T-cell (primary cell): ENCODE measurements at places on chromosomes 5 and 9.

DNA sequence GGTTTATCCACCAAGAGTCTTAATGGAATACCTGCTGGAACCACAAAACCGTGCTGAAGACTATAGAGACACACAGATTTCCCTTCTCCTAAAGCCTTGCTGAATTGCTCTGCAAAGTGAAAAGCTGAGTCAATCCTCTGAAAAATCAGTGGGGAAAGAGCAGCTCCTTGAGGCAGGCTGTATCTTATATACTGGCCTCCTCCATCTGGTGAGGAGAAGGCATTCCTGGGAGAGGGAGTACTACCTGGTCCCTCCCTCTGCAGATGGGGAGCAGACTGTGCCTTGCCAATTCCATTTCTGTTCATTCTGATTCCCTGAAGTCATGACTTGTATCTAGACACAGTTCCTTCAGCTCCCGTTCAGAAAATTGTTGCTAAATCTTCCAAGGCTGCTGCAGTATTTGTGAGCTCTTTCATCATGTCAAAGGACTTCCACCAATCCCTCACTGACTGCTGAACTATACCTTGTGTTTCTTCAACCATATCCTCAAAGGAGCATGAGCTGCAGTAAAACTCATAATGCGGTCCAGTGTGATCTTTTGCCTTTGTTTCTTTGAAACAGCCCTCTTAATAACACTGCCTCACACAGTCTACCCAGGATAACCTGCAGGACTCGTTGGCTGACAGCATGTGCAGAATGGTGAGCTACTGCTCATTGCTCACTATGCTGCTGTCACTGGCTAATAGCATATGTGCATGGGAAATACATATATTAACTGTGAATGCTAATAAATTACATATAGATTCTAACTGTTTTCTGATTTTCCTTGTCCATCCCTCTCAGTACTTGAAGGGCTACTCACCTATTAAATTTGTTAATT is 84.5 kb downstream of the FOXD1 start:
- no peak for DNase-seq
- peaks cover 9% of the 10 kb centered on the region for H3K27me3 ChIP-seq
- H3K4me1 ChIP-seq: no peaks in the 10 kb centered on the region
- H3K36me3 ChIP-seq: no peaks in the 10 kb centered on the region
- no peak overlapping the region for H3K27ac ChIP-seq

DNA sequence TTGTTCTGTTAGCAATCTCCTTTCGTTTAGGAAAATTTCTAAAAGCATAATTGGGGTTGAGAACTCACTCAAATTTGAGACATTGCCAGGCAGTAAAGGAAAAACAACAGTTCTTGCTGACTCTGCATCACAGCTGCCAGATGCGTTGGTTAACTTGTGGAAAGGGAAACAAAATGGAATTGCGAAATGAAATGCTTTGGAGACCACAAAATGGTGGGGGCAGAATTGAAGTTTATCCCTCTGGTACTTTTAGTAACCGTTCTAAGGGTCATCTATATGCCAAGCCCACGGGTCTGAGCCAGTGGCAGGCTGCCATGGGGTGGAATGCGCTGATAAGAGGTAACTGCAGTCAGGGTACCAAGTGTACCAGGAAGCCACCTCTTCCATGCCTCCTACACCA is 28.6 kb upstream of the SELENOP start:
- H3K4me3 ChIP-seq: no peak overlapping the region
- peaks cover 2% of the 10 kb centered on the region for H3K27me3 ChIP-seq
- H3K36me3 ChIP-seq: no peaks in the 10 kb centered on the region

DNA sequence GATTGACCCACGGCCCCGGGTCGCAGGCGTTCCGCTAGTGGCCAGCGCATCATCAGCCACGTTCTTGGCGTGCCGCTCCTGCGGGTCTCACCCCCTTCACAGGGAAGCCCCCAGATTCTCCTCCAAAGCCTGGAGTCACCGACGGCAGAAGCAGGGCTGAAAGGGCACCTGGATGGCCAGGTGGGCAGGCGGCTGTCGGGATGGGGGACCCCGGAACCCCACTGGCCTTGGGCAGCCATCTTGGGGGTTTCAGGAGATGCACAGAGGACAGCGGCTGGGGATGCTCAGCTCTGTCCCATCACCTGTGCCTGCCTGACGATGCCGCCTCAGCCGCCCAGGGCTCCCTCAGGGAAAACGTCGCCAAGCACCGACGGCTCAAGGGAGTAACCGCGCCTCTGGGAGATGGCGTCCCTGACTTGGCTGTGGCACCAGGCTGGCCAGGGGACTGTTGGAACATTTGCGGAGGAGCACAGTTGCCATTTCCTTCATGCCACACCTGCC is 14.1 kb upstream of the SLC9A3 start:
- peaks cover 5% of the 10 kb centered on the region for H3K4me1 ChIP-seq
- no peak overlapping the region for H3K27ac ChIP-seq
- no peak overlapping the region for H3K4me3 ChIP-seq
- H3K27me3 ChIP-seq: peaks cover 52% of the 10 kb centered on the region
- no peak for DNase-seq
- no peaks in the 10 kb centered on the region for H3K36me3 ChIP-seq

DNA sequence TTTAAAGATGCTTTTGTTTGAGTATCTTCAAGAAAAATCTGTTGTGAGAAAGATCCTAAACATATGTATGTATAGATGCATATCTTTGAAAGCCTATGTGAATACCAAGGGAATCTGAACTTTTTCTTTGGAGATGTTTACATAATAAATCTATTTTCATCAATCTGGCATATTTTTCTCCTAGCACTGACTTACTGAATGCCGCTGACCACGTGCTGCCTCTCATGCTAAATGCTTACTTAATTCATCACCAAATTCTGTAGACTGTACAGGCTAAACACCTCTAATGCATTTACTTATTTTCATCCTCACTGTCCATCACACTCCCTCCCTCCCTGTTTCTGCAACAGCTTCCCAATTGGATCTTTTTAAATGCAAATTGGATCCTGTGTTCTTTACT is 566.2 kb upstream of the WWC1 start:
- H3K36me3 ChIP-seq: no peaks in the 10 kb centered on the region
- peaks cover 5% of the 10 kb centered on the region for H3K27me3 ChIP-seq
- no peak for DNase-seq
- H3K4me3 ChIP-seq: no peak overlapping the region

DNA sequence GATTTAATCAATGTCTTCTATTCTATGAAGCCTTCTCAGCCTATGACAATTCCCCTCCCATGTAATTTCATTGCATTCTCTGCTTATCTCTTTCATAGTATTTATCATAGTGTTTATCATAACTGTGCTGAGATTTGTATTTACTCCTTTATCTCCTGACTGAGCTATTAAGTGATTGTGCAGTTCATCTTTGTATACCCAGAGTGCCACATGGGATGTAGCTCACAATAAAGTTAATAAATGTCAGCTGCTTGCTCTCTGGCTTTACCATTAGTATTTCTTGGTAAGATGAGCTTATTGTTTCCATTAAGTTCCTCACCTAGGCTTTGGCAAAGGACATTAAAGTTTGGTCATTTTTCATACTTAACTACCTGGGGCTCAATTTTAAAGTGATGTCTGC is 275.1 kb upstream of the MPDZ start:
- no peaks in the 10 kb centered on the region for H3K36me3 ChIP-seq
- H3K27me3 ChIP-seq: no peaks in the 10 kb centered on the region
- no peak overlapping the region for H3K4me3 ChIP-seq
- no peak for DNase-seq
- H3K4me1 ChIP-seq: no peaks in the 10 kb centered on the region
- no peak overlapping the region for H3K27ac ChIP-seq

DNA sequence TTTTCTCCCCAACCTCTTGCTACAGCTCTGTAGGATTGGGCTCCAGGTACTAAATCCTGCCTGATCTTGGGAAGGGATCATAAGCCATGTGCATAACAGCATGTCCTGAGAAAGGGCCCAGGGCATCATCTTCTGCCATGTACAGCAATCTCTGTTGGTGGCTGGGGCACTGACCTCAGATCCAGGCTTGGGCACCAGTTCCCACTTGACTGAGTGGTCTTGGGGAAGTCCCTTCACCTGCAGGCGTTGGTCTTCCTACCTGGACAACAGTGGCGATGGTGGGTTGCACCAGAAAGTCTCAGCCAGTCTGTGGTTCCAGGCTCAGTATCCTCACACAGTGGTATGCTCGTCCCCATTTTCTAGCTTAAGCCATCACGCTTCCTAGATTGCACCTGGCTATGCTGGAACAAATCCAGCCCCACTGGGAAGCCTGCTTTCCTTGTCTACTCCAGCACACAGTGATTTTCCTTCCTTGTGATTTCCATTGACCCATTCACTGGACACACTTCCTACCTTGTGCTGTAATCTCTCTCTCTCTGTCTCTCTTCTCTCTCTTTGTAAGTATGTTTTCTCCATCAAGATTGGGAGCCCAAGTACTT is 121.7 kb upstream of the PITX1 start:
- no peak overlapping the region for H3K27ac ChIP-seq
- H3K4me3 ChIP-seq: no peak overlapping the region
- H3K36me3 ChIP-seq: no peaks in the 10 kb centered on the region
- H3K4me1 ChIP-seq: no peaks in the 10 kb centered on the region
- DNase-seq: no peak

- no peaks in the 10 kb centered on the region for H3K27me3 ChIP-seq
- H3K27ac ChIP-seq: no peak overlapping the region
- H3K4me1 ChIP-seq: no peaks in the 10 kb centered on the region
- DNase-seq: no peak
Measured at GRCh38 chr5:122454541-122454940, 142.5 kb downstream of the SNCAIP start.

GRCh38 chr5:42168091-42168670 is 243.1 kb downstream of the FBXO4 start:
- H3K36me3 ChIP-seq: no peaks in the 10 kb centered on the region
- H3K27me3 ChIP-seq: no peaks in the 10 kb centered on the region
- H3K27ac ChIP-seq: no peak overlapping the region
- DNase-seq: no peak
- no peaks in the 10 kb centered on the region for H3K4me1 ChIP-seq

- no peak overlapping the region for H3K27ac ChIP-seq
- no peaks in the 10 kb centered on the region for H3K4me1 ChIP-seq
- H3K4me3 ChIP-seq: no peak overlapping the region
- DNase-seq: no peak
Measured at GRCh38 chr5:35354751-35355150, 124.5 kb upstream of the PRLR start.

DNA sequence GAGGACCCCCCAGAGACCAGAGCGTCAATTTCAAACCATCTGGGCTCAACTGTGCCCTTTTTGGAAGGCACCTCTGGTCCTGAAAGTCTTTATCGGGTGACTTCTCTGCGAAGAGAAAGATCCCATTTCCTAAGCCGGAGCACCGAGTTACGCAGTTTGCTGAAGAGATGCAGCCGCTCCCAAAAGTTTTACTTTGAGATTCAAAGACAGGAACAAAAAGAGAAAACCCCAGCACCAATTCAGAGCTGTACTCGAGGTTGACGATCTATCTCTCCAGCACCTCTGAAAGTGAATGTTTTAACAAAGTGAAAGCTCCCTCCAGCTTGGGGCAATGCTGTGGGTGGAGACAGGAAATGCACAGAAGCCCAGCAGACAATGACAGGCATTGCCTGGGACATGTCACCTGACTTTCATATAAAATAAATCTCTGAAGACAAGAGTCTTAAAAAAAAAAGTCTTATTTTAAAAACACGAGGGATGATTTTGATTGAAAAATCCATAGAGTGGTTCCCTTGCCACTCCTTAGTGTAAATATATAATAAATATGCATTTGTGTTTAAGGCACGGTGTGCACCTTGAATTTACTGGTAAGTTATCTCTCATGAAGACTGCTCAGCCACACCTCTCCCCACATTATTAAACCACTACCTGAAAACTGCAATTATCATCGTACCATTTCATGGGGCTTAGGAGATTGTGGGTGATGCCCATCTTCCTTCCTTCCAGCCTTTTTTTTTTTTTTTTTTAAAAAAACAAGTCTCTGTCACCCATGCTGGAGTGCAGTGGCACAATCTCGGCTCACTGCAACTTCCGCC is 79.9 kb downstream of the FNBP1 start:
- peaks cover 68% of the 10 kb centered on the region for H3K4me1 ChIP-seq
- peaks cover 13% of the 10 kb centered on the region for H3K36me3 ChIP-seq
- peak; percentile 76 for DNase-seq
- H3K27me3 ChIP-seq: no peaks in the 10 kb centered on the region

DNA sequence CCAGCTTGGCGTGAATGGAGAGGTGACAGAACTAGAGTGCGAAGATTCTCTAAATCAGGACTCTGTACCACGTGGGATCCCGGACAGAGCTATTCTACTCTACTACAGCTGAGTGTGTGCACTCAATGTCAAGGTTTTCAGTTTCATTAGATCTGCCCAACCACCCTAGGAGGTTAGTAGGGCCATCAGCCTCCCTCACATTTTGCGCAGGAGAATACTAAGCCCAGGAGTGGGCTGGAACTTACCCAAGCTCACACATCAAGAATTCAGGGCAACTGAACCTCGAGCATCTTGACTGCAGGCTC is 68.3 kb upstream of the TBC1D2 start:
- no peaks in the 10 kb centered on the region for H3K36me3 ChIP-seq
- no peak for DNase-seq
- H3K27me3 ChIP-seq: no peaks in the 10 kb centered on the region
- no peaks in the 10 kb centered on the region for H3K4me1 ChIP-seq
- no peak overlapping the region for H3K27ac ChIP-seq

GRCh38 chr9:101315112-101315450 is 69.7 kb downstream of the BAAT start:
- no peak overlapping the region for H3K4me3 ChIP-seq
- no peak overlapping the region for H3K27ac ChIP-seq
- no peak for DNase-seq
- no peaks in the 10 kb centered on the region for H3K27me3 ChIP-seq
- H3K36me3 ChIP-seq: no peaks in the 10 kb centered on the region
- no peaks in the 10 kb centered on the region for H3K4me1 ChIP-seq

DNA sequence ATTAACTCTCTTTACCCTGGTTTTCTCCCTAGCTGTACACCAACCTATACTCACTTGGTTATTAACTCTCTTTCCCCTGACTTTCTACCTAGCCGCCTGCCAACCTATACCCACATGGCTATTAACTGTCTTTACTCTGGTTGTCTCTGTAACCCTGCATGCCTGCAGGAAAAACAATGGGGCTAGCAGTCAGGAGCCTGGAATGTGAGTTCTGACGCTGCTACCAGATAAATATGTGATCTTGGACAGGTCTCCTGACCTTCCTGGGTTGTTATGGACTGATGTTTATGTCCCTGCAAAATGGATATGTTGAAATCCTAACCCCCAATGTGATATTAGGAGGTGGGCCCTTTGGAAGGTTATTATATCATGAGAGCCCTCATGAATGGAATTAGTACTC is 119.2 kb downstream of the SMARCA2 start:
- DNase-seq: no peak
- no peaks in the 10 kb centered on the region for H3K27me3 ChIP-seq
- no peaks in the 10 kb centered on the region for H3K4me1 ChIP-seq
- no peak overlapping the region for H3K27ac ChIP-seq
- H3K36me3 ChIP-seq: peaks cover 12% of the 10 kb centered on the region

GRCh38 chr5:17282283-17283120 is 65.1 kb downstream of the BASP1 start:
- no peaks in the 10 kb centered on the region for H3K27me3 ChIP-seq
- no peak overlapping the region for H3K27ac ChIP-seq
- no peak overlapping the region for H3K4me3 ChIP-seq
- H3K36me3 ChIP-seq: no peaks in the 10 kb centered on the region
